ENCODE measurements at places on chromosomes 4 and X. TPM values are rescaled to one million over a fixed set of nuclear protein-coding genes. Genes with fewer than 3 reads are reported as not detected.

The KLB gene
- 0.64 TPM for total RNA-seq

The TMPRSS11B gene
- total RNA-seq = not detected

The MID1 gene
- total RNA-seq = 40.1 TPM

The ZNF185 gene
- 4.6 TPM for total RNA-seq

The TKTL1 gene
- not detected for total RNA-seq

The CACNA1F gene
- 0.70 TPM for total RNA-seq

The XG gene
- not detected for total RNA-seq

The TIGD4 gene
- 0.17 TPM for total RNA-seq

The COL25A1 gene
- 0.42 TPM for total RNA-seq

The ITIH6 gene
- total RNA-seq = not detected

The ZCCHC12 gene
- not detected for total RNA-seq

The PPP4R3C gene
- total RNA-seq = not detected

The GAGE12F gene
- not detected for total RNA-seq

The UGT2B11 gene
- 0.50 TPM for total RNA-seq

The DNAAF6 gene
- not detected for total RNA-seq

The CSAG3 gene
- total RNA-seq = not detected

The MAP3K15 gene
- total RNA-seq = 0.12 TPM

The PABPC1L2B gene
- not detected for total RNA-seq

The RENBP gene
- 3.8 TPM for total RNA-seq

The ATOH1 gene
- total RNA-seq = 87.8 TPM

The GPR143 gene
- 0.82 TPM for total RNA-seq

The ZBED1 gene
- 56.3 TPM for total RNA-seq

The EGFL6 gene
- total RNA-seq = not detected

The NAP1L2 gene
- 2.8 TPM for total RNA-seq

The GPRASP2 gene
- total RNA-seq = 4.4 TPM

The CPEB2 gene
- 24.7 TPM for total RNA-seq

All from left colon (tissue), 2 donors.